ENCODE measurements at places on chromosomes 6 and 20.
A peak's percentile ranks its signal among the peaks of the same experiment; 100 is the strongest.

DNA sequence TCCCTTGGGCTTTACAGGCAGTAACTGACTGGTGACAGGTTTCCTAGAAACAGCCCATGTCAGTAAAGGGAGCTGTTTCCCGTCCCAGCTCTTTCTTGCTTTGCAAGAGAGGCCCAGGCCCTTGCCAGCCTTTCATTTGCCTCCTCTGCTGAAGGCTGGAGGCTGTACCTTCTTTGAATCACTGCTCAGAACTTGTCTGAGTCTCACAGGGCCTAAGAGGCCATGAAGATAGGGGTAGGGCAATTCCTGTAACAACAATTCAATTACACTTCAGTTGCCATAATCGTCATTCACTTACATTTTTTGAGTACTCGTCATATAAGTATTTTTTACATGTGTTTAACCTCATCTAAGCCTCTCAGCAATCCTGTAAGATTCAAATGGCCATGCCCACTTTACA is 25.9 kb upstream of the MAFB start:
- DNase-seq = no peak

DNA sequence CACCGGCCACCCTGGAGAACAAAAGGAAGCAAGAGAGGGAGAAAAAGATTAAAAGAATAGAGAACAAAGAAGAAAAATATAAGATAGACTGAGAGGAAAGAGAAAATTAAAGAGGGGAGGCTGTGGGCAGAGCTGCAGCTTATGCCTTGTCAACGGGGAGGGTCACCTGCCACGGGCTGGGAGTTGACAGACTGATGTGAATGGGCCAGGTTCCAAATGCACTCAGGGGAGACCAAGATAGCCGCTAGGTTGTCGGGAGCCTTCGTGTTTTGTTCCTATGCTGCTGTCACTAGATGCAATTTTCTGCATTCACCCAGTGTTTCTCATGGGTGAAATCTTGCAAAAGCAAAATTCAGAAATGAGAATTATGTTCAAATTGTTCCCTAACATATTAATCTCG is 119.6 kb upstream of the MTHFD1L start:
- no peak for DNase-seq

DNA sequence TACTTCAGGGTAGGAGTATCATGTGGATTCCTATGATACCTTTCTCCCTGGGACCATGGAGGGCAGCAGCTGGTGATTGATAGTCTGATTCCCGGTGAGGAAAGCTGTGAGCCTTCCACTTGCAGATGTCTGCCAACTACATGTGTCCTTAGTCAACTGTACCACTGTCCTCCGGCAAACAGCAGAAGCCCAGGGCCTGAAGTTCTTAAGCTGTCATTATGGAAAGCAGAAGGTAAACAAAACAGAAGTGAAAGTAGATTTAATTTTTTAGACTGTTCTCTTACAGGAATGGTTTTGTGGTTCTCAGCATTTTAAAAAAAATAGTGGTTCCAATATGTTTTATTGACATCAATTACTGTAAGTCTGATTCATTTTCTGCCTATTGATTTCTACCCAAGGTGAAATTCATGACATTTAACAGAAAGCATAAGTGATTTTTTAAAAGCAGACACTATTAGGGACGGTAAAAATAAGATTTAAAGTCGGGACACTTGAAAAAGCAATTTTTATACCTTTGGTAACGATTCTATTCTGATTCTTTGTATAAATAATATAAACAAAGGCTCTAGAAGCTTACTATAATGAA is 36.6 kb downstream of the PTPN1 start:
- DNase-seq = no peak

GRCh38 chr6:97195117-97195516 is 87.9 kb downstream of the MMS22L start:
- no peak for DNase-seq

DNA sequence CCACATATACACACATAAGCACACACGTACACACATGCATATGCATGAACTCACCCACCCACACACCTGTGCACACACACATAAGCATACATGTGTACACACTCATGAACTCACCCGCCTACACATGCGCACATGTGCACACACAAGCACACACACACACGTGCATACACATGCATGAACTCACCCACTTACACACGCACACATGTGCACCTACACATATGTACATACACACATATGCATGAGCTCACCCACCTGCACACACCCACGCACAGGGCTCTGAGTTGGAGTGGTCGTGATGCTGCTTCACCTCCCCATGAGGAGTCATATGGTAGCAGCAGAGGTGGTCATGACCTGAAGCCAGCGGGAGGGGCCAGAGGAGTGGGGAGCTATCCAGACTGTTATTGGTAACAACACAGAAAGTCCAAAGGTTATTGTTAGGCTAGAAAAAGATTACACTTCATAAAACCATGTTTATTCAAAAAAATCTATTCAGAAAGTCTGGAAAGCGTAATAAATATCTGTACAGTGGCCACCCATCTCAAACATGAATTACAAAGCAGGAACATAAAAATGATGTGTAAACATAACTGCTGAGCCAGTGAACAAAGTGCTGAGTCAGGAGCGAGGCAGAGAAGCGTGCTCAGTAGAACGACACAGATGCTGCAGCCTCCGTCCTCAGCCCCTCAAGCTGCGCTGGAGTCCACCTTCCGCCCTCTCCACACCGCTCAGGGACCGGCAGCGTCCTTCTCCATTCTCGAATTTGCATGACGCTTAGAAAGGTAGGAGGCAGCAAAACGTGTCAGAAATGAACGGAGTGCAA is 26.4 kb upstream of the MPC1 start:
- no peak for DNase-seq

DNA sequence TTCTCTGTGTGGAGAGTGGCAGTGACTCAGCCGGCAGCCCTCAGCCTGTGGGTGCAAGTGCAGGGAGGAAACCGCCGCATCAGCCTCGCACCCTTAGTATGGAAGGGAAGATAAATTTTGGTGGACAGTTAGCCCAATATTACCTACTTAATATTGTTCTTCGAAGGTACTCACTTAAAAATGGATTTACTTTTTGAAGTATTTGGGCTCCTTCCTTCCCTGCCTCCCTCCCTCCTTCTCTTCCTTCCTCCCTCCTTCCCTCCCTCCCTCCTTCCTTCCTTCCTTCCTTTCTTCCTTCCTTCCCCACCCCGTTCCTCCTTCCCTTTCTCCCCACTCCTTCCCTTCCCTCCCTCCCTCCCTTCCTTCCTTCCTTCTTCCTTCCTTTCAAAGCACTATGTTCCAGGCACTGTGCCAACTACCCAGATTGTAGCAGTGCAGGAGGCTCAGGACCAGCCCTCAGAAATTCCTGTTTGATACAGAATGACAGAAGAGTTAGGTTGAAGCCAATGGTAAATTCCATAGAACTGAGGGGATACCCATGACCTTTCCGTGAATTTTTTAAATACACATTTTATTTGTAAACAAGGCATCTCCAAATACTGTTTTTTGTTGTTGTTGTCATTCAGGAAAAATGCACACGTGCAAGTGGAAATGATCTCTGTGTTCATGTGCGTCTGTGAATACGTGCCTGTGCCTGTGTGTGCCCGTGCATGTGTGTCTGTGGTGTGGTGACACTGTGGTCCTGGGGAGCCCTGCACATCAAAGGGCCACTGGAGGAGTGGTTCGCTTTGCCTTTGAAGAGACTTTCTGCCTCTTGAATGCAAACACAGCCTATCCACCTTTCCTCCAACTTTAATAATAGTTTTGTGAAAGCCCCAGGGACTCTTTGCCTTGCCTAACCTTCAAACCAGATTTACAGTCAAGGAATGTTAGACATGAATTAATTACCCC is 141.7 kb downstream of the EDN3 start:
- DNase-seq = no peak

GRCh38 chr6:12224251-12224650 is 65.9 kb upstream of the EDN1 start:
- no peak for DNase-seq

DNA sequence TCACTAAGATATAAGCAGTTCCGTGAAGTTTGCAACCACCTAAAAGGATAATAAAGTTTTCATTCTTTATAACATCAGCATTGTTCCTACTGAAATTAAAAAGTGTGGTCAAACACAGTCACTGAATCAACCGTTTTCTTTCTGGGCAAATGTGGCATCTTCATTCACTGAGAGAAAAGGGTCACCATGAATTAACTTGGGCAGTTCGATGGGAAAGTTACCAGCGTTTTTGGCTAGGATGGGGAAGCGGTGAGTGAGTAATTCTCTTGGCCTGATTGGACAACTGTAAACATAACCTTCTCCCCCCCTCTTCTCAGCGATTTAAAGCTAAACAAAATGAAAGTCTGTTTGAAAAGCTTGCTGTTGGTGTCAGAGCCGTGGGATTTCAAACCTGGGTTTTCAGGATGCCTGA is 181.8 kb downstream of the SASH1 start:
- no peak for DNase-seq

DNA sequence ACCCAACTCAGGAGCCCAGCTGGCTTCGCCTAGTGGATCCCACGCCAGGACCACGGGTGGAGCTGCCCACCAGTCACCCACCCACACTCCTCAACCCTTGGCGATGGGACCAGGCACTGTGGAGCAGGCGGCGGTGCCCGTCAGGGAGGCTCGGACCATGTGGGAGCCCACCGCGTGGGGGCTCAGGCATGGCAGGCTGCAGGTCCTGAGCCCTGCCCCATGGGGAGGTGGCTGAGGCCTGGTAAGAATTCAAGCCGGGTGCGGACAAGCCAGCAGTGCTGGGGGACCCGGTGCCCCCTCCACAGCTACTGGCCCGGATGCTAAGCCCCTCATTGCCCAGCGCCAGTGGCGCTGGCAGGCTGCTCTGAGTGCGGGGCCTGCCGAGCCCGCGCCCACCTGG is 123.1 kb upstream of the LGSN start:
- DNase-seq = no peak

- peak; percentile 68 for DNase-seq
Observed at GRCh38 chr6:4732691-4733315, 43.4 kb upstream of the CDYL start.

DNA sequence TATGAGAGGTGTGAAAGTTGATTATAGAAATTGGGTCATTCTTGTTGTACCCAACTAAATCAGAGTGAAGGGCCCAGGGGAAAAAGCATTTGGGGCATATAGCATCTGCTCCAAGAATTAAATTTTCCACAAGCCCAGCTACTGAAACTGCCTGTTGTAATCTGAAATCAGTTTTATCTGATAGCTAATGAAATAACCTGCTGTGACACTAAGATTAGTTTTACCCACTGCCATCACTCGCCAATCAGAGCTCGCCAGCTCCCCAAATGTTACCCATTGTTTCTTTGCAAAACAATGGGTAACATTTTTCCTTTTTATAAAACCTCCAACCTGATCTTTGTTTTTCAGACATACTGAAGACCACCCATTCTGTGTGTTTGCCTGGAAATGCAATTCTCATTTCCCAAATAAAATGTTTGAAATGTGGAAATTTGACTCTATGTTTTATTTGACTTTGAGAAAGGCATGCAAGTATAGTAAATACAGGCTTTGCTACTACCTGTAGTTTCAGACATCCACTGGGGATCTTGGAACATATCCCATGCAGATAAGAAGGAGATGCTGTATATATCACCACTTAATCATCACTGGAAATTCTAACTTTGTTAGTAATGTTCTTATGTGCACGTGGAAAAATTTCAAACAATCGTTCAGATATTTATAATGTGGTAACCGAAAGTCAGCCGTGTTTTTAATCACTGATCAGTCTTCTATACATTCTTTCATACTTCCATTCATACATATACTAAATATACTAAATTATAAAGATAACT is 6.3 kb upstream of the AHI1 start:
- DNase-seq = no peak

All from A549 (cell line).